ENCODE measurements at places on chromosomes 5 and 9. TPM values are rescaled to one million over a fixed set of nuclear protein-coding genes. Genes with fewer than 3 reads are reported as not detected.

DNA sequence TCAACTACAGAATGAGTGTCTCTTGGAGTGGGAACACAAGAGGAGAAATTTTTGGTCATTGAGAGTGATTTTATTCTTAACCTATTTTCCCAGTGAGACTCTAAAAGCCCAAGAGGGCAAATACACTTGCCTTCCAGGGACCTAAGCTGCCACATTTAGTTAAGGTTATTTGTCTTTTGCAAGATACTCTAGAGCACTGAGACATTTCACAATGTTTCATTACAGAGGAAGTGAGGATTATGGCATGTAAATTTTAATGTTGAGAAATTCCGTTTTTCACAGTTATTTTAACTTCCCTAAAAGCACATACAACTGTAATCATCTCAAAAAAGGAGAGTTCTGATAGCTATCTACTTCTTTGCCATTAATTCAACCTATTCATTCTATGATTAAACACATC, 38.7 kb upstream of the RAB3C start:
- H3K27ac ChIP-seq, result no peak overlapping the region
- no peaks in the 10 kb centered on the region for H3K4me1 ChIP-seq
- H3K27me3 ChIP-seq, result no peaks in the 10 kb centered on the region
- H3K4me3 ChIP-seq, result no peak overlapping the region

DNA sequence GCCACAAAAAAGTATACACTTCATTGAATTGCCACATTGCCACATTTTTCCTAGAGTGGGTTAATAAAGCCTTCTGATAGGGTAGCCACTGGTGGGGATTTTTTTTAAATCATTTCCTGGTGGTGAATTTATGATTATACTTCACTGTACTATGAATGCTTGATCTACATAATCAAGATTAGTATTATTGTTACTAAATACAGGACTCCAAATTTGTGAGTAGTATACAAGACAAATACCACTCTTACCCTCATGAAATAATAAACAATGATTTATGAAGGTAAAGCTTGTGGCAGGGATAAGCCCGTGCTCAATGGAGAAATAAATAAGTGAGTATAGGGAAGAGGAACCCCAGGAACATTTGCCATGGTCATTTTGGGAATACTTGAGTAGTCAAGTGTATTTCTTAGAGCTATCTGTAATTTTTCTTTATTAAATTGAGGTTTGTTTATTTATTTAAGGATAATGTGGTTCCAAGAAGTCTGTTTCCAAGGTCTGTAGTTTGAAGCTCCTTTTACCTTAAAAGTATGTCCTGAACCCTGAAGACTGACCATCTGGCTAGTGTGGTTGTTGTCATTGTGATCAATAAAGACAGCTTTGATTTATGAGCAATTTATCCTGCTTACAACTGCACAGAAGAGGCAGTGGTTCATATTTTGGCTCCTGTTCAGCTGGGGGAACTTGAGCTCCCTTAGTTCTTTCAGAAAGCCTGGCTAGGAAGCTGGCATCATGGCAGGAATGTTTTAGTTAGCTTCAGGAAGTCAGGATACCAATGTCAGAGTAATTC, 118.6 kb downstream of the ZSWIM6 start:
- peaks cover 22% of the 10 kb centered on the region for H3K4me1 ChIP-seq
- H3K27me3 ChIP-seq, result no peaks in the 10 kb centered on the region
- peak; percentile 93 for DNase-seq
- peak overlapping the region; percentile 83 for H3K27ac ChIP-seq

DNA sequence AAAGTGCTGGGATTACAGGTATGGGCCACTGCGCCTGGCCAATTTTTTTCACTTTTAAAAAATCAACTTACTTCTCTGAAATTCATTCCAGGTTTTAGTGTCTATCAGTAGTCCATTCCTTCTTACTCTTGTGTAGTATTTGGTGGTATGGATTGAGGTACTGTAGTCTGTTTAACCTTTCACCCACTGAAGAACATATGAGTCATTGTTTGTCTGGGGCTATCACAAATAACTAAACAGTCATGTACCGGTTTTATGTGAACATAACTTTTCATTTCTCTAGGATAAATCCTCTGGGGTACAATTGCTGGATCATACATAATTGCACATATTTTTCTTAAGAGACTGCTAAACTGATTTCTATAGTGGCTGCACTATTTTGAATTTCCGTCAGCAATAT, 1188.0 kb upstream of the CDH9 start:
- no peaks in the 10 kb centered on the region for H3K36me3 ChIP-seq
- DNase-seq, result no peak
- no peaks in the 10 kb centered on the region for H3K4me1 ChIP-seq
- H3K27me3 ChIP-seq, result no peaks in the 10 kb centered on the region

GRCh38 chr5:64947801-64948200, 179.1 kb downstream of the CWC27 start:
- no peak overlapping the region for H3K27ac ChIP-seq
- H3K27me3 ChIP-seq, result no peaks in the 10 kb centered on the region
- H3K4me1 ChIP-seq, result no peaks in the 10 kb centered on the region
- DNase-seq, result peak; percentile 56
- H3K36me3 ChIP-seq, result no peaks in the 10 kb centered on the region
- no peak overlapping the region for H3K4me3 ChIP-seq

- no peaks in the 10 kb centered on the region for H3K36me3 ChIP-seq
- peak; percentile 83 for DNase-seq
- no peaks in the 10 kb centered on the region for H3K27me3 ChIP-seq
- no peak overlapping the region for H3K4me3 ChIP-seq
Measured at GRCh38 chr9:100587375-100587774, 9.5 kb downstream of the CAVIN4 start.

DNA sequence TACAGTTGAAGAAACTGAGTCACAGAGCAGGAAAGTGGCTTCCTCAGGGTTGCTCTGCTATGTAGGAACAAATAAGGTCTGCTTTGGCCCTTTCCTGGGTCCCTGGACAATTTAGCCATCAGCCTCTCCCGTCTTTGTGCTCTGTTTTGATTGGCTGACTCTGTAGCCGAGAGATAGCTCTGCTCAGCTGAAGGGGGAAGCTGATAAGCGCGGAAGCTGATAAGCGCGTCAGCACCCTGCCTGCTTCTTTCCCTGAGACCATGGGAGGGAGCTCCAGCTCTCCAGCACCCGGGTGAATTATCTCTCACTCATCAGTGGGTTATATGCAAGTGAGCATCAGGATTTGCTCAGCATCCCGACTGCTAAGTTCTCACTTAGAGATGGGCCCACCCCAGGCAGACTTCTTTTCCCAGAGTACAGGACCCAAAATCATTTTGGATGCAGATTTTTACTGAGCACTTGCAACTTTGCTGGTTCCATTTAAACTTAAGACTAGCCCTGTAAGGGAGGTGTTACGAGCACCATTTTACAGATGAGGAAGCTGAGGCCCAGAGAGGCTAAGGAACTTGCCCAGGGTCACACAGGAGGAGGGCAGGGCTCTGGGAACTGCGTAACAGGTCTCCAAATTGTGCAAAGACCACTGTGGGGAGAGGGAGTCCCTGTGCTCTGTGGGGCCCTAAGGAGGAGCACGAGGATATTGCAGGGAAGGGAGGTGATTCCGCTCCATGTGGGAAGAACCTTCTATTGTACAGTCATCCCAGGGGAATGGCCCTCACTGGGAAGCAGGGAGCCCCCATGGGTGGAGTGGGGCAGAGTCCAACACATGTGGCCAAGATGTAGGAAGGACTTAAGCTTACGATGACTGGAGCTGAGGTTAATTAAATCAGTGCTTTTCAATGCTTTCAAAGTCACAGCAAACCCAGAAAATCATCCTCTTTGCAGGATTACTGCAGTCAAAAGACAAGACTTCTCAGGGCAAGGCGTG, 83.7 kb upstream of the ORM1 start:
- no peak overlapping the region for H3K27ac ChIP-seq
- peak; percentile 80 for DNase-seq
- H3K36me3 ChIP-seq, result no peaks in the 10 kb centered on the region

DNA sequence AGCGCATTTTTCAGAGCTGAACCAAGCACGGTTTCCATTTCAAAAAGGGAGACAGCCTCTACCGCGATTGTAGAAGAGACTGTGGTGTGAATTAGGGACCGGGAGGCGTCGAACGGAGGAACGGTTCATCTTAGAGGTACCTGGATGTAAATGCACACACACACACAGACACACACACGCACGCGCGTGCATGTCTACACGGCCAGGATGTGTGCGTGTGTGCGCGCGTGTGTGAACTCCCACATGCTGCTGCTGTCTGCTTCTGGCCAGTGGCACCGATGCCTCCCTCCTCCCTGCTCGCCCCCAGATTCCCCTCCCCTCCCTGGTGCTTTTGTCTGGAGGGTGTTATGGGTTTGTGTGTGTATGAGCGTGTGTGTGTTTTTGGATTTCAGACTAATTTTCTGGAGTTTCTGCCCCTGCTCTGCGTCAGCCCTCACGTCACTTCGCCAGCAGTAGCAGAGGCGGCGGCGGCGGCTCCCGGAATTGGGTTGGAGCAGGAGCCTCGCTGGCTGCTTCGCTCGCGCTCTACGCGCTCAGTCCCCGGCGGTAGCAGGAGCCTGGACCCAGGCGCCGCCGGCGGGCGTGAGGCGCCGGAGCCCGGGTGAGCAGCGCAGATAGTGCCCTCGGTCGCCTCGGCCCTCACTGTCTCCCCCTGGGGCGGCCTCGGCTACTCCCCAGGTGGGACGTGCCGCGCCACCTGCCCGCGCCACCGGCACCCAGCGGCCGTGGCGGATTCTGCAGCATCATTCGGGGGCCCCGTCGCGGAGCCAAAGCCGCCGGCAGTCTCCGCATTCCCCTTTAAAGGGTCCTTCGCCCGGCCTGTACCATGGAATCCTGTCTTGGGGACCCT, at the start of gene NTRK2:
Gene NTRK2 (plus strand): TSS at position 442 of the 850 bp plus-strand sequence. CDS start 1,020 bp downstream, outside the sequence.
- no peak within 1 kb of the TSS for H3K27ac ChIP-seq
- H3K27me3 ChIP-seq, result peaks cover 36% of the 10 kb centered on the region
- no peaks in the 10 kb centered on the region for H3K36me3 ChIP-seq

- DNase-seq, result no peak
- H3K4me1 ChIP-seq, result peaks cover 19% of the 10 kb centered on the region
- H3K36me3 ChIP-seq, result no peaks in the 10 kb centered on the region
- no peak overlapping the region for H3K27ac ChIP-seq
- no peaks in the 10 kb centered on the region for H3K27me3 ChIP-seq
Measured at GRCh38 chr9:129558551-129559505, 62.1 kb downstream of the C9orf50 start.

TNIP1 gene
- total RNA-seq, result 119 TPM
